ENCODE measurements at places on chromosomes 13 and 19. TPM values are rescaled to one million over a fixed set of nuclear protein-coding genes. Genes with fewer than 3 reads are reported as not detected.

SELENOV gene
- total RNA-seq = 0.05 TPM

DCT gene
- total RNA-seq = not detected

STXBP2 gene
- total RNA-seq = 45.3 TPM

FEM1A gene
- total RNA-seq = 7.1 TPM

ERICH4 gene
- not detected for total RNA-seq

SIGLEC6 gene
- not detected for total RNA-seq

FAM83E gene
- total RNA-seq = 0.18 TPM

CYP4F12 gene
- 2.1 TPM for total RNA-seq

ZNF823 gene
- total RNA-seq = 2.7 TPM

NCAN gene
- total RNA-seq = 0.06 TPM

GRK1 gene
- total RNA-seq = not detected

RYR1 gene
- total RNA-seq = 5.2 TPM

KIR2DL3 gene
- not detected for total RNA-seq

ARRDC5 gene
- not detected for total RNA-seq

ZNF225 gene
- 3.5 TPM for total RNA-seq

IGSF23 gene
- total RNA-seq = 0.19 TPM

MBD3 gene
- total RNA-seq = 28.2 TPM

FARSA gene
- total RNA-seq = 73.9 TPM

LIM2 gene
- total RNA-seq = not detected

ZNF223 gene
- 2.7 TPM for total RNA-seq

GJB2 gene
- total RNA-seq = 0.75 TPM

TUBA3C gene
- total RNA-seq = not detected

TNFRSF19 gene
- 3.8 TPM for total RNA-seq

USF2 gene
- 120 TPM for total RNA-seq

ZNF787 gene
- total RNA-seq = 48.1 TPM

EHD2 gene
- total RNA-seq = 172 TPM

C19orf81 gene
- total RNA-seq = 7.6 TPM

RAB3D gene
- 5.4 TPM for total RNA-seq

CCDC70 gene
- not detected for total RNA-seq

ODAD3 gene
- total RNA-seq = 1.4 TPM

SYT3 gene
- total RNA-seq = 0.59 TPM

ZSCAN1 gene
- not detected for total RNA-seq

CGB5 gene
- 0.39 TPM for total RNA-seq

SERTM1 gene
- not detected for total RNA-seq

KLK12 gene
- total RNA-seq = not detected

PSG7 gene
- total RNA-seq = 0.07 TPM

DACH1 gene
- not detected for total RNA-seq

TLE6 gene
- total RNA-seq = 4.5 TPM

HSH2D gene
- total RNA-seq = 0.10 TPM

ZNF98 gene
- total RNA-seq = not detected

GIPR gene
- total RNA-seq = 2.3 TPM

SERTAD1 gene
- total RNA-seq = 24.5 TPM

STOML3 gene
- total RNA-seq = not detected

FXYD1 gene
- total RNA-seq = not detected

All from A549 treated with dexamethasone at 1 μM for 4 hours (cell line).